Amniotic stem cell (primary cell): ENCODE measurements at places on chromosomes 7 and 10.

GRCh38 chr7:80134536-80135308 is at the start of gene GNAI1:
GNAI1 (plus strand) TSS chr7:80134831; CDS start chr7:80135161, 330 bp downstream.
- peak; percentile 85 for DNase-seq

GRCh38 chr7:16428672-16429071 is 7.3 kb upstream of the CRPPA start:
- DNase-seq: peak; percentile 37

DNA sequence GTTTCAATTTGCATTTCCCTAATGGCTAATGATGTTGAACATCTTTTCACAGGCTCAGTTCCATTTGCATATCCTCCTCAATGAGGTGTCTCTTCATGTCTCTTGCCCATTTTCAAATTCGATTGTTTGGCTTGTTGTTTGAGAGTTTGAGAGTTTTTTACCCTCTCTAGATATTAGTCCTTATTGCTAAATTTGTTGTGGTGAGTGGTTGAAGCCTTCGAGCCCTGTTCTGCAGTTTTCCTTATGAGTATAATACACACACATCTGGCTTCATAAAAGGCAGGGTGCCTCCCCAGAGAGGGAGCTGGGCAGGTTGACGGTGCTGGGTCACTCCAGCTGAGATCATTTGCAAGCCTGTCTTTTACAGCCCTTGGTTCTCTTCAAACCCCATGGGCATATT is 65.1 kb downstream of the RGS10 start:
- DNase-seq: no peak

- DNase-seq: no peak
Measured at GRCh38 chr7:48101352-48101751, 12.3 kb downstream of the UPP1 start.

- DNase-seq: peak; percentile 14
Measured at GRCh38 chr10:31759124-31759798, 169.4 kb downstream of the ARHGAP12 start.

DNA sequence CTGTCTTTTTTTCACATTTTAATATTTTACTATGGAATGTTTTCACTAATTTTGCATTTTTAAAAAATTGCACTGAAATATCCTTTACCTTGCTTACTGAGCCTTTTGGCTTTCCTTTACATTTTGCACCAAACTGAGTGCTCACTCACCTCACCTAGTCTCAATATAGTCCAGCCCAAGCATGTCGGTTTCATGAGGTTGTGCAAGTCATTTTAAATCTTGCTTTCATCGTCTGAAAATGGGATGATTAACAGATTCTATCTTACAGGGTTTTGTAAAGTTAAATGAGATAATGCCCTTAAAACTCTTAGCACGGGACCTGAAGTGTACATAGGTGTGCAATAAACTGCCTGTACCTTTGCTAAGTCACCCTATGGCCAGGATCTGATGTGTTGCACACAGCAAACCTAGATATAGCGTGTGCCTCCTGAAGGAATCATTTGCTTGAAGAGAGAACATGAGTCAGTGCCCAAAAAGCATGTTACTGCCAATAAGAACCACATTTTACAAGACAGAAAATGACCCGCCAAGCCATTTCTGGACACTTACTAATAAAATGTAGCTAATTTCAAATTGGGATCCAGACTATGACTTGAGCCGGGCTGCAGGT is 199.8 kb downstream of the JCAD start:
- no peak for DNase-seq

GRCh38 chr7:149615690-149616270 is 118.2 kb upstream of the ZNF746 start:
- no peak for DNase-seq

- no peak for DNase-seq
Measured at GRCh38 chr7:77434570-77435275, 18.6 kb upstream of the GSAP start.

DNA sequence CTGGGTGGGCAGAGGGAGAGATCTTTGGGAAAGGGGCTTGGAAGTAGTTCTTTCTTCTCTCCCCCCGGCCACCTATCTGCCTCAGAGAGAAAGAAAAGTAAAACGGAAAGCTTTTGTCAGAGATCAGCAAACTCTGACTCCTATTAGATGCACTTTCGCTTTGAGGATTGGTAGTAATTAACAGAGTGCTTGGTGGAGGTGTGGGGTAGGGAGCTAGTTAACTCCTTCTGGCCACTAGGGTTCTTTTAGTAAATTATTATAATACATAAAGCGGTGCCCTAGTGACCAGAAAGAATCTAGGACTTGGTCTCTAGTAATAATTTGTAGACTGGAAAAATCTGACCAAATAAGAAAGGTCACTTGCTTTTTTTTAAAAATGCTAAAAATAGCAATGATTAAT is 54.6 kb downstream of the CPVL start:
- DNase-seq: no peak

- no peak for DNase-seq
Measured at GRCh38 chr10:123604506-123604905, 61.6 kb upstream of the GPR26 start.

DNA sequence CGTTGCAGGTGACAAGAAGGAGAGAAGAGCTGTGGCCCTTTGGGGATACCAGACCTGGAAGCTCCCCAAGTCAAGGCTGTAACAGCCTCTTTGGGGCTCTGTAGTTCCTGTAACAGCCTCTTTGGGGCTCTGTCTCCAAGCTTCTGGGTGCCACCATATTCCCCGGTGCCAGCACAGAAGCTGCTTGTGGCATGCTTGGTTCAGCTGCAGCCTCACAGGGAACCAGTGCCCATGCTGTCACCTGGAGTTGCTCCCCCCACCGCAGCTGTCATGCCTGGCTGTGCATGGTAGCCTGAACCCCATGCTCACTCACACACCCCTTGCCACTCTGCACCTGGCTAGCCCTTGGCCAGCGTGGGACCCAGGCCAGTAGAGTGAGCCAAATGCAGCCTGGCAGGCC is 109.1 kb downstream of the ELAPOR2 start:
- no peak for DNase-seq
